GF-D8 (cell line): ENCODE measurements at places on chromosomes 6 and 20.

DNA sequence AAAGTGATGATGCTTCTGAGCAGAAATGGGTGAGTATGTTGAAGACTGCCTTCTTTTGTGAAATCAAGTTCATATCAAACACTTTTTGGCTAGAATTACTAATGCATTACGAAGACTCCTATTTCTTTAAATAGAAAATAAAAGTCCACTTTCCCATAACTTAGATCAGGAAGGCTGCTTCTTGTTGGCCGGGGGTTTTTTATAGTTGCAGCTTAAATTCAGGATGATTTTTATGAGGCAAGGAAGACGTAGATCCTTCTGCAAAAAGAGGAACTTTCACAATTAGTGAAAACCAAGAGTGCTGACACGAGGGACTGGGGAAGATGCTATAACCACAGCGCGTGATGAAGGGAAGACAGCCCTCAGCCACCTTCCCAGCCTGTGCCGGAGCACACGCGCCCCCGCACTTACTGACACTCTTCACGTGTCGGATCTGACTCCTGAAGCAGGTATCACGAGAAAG is 206.1 kb upstream of the PRDM1 start:
- DNase-seq, result peak; percentile 90

- DNase-seq, result no peak
Observed at GRCh38 chr6:169896826-169897456, 145.5 kb downstream of the ERMARD start.

DNA sequence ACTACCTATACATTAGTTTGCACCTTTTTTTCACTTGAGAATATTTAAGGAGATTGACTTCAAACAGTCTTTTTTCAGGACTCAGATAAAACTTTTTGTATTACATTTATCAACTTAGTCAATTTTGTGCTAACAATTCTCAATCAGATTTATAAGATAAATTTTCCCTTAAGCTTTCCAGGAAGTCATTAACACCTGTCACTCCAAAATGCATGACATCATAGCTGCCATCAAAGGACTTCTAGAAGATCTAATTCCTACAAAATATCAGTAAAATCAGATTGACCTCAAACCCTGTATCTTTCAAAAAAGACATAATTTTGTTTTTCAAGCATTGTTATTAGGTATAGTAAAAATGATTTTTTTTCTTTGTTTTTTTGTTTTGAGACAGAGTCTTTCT is 9.9 kb downstream of the RFPL4B start:
- no peak for DNase-seq

DNA sequence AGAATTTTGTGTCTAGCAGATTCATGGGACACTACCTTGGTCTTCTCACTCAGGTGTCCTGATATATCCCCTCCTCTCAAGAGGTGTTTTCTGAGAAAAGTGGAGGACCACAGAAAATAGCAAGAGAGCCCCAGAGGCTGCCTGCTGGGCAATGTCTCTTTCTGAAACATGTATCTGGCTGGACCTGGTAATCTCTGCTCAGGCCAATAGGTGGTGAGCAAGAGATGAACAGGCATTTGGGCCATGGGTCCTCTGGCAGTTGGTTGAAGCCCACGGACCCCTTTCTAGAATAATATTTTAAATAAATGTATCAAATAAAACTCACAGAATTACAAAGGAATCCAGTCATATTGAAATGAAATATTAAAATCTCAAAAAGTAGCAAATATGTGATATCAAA is 8.8 kb upstream of the THBD start:
- DNase-seq, result no peak

GRCh38 chr20:4158466-4159050 is 143.2 kb upstream of the RNF24 start:
- no peak for DNase-seq

- DNase-seq, result no peak
Observed at GRCh38 chr6:17602888-17603287, 2.8 kb downstream of the FAM8A1 start.

DNA sequence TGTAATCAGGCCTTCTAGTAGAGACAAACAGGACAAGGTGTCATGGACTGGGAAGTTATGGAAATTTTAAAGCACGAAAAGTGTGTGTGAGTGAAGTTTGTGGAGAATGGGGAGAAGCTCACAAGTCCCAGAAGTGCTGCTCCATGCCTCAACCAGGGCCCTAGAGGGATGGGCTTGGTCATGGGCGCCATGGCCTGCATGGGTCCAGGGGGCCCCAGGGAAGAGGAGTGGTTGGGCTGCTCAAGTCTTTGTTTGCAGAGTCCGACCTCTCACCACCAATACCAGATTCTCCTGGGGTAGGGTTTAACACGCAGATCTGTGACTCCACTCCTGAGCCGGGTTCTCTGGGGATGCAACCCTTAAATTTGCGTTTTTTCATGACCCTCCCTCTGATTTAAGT is 88.4 kb downstream of the FAM120B start:
- no peak for DNase-seq

DNA sequence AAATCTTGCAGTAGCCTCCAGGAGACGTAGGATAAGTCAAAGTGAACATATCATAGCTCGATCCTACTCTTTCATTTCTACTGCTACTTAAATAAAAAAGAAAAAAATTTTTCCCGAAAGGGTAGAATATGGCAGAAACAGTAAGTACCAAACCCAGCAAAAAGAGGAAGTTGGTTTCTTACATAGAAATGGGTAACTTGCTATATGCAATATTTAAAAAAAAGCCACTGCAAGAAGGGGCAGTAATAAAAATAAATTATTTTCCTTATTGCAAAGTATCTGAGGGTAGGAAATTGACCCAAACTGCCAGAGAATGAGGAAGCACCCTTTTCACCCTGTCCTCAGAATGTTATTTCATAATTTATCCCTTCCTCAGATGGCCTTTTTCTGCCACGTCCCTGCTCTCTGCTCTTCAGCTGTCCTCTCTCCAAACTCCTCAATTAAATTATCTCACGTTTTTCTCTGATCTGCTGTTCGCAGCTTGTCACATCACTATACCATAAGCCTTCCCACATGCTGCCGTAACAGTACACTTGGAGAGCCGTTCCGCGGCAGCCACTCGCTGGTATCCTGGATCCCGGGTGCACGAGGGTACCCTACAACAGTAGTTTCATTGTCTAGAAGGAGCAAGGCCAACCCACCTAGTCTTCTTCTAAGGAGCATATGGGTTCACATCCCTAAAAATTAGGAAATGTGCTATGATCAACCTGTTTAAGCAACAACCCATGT is 149.6 kb downstream of the BACH2 start:
- peak; percentile 24 for DNase-seq

GRCh38 chr20:59084041-59084850 is 41.7 kb upstream of the PRELID3B start:
- DNase-seq, result no peak

GRCh38 chr20:46035713-46036112 is 6.7 kb downstream of the SLC12A5 start:
- DNase-seq, result no peak

GRCh38 chr6:94376876-94377275 is 957.5 kb upstream of the EPHA7 start:
- no peak for DNase-seq
